Kidney capillary endothelial cell (primary cell): ENCODE measurements at places on chromosomes 2 and 18.

GRCh38 chr2:64979744-64980143 is 9.5 kb upstream of the SLC1A4 start:
- no peak for DNase-seq

DNA sequence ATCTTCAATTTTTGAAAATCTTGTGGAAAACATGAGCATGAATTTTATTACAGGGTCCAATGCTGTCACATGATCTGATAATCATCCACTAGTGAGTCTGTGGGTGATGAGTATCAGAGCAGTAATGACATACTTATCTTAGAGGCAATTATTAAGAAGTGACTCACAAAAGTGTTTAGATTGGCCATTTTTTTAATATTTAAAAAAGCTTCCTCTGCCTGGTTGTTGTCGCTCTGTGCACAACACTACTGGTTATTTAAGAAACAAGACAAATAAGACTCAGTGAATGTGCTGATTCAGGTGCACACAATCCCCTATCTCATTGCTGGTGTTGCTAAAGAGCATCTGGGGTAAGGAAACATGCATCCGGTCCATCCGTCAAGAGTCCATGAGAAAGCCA is 665.8 kb upstream of the ZEB2 start:
- no peak for DNase-seq

- no peak for DNase-seq
These were observed 5.7 kb upstream of the WDSUB1 start for GRCh38 chr2:159292157-159292556.

GRCh38 chr2:196217116-196217515 is 45.7 kb upstream of the STK17B start:
- no peak for DNase-seq

- DNase-seq: no peak
These were observed 51.4 kb downstream of the TTC32 start for GRCh38 chr2:19850056-19851050.

- DNase-seq: no peak
These were observed 306.7 kb upstream of the POU3F3 start for GRCh38 chr2:104547221-104547620.

GRCh38 chr2:27019931-27020855 is 12.6 kb upstream of the TMEM214 start:
- no peak for DNase-seq

DNA sequence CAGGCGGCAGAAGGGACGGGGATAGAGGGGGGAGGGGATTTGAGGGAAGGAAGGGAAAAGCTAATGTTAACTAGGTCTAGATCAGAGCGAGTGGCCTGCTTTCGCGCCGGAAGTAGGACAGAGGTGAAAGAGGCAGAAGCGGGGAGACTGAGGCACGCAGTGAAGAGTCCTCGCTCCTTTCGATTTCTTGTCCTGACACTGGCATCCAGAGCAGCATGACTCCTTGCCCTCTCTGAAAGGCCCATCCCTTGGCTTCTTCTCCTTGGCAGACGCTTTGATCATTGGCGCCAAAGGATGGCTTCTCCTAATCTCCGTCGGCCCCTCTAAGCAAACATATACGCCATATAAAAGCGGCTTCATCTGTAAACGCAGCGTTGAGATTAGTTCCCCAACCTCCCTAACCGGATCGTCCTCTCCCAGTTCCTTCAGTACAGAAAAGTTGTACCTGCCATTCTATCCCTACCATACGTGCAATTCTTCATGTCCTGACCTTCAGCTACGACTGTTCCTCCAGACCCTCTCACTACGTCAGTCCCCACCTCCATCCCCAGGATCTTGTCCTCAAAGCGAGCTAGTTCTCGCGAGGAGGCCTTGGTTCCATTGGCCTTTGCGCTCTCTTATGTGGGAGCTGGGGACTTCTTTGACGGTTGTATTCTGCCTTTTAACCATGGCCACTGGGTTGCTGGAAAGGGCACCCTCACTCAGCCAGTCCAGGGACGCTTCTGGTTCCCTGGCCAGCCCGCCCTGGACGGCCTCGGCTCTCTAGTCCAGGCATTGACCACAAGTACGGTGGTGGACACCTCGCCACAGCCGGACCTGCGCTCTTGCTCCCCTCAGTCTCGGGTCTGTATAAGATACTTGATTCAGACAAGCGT is 857 bp upstream of the NEUROD1 start:
- DNase-seq: no peak

- DNase-seq: no peak
These were observed 279.7 kb downstream of the MBD2 start for GRCh38 chr18:53944721-53945120.

DNA sequence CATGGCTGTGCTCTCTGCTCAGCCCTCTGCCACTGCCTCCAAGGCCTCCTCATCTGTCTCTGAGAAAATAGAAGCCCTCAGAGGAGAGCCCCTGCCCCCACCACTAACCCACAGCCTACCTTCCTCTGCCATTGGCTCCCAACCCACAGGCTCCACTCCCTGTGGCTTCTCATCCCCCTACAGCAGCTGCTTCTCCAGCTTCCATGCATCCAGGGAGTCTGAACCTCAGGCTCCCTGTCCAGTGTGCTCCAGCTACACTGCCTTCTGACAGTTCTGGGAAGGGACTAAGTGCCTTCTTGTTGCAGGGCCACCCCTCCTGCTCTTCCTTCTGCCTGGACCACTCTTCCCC is 29.3 kb downstream of the COL6A3 start:
- no peak for DNase-seq

DNA sequence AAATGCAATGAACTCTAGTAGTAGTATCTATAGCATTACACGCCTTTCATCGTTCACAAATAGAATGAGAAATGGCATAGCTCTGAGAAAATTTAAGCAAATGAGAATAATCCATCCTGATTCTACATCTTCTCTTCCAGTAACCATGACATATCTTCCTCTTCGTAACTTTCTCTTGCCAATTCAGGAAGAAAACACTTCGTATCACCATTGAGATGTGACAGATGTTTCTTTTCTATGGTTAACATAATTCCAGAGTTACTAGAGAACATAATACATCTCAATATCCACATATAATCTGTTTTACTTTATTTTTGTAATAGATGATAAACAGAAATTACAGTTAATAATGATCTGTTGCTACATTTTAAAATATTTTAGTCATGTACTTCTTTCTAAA is 1527.4 kb downstream of the LRP1B start:
- DNase-seq: no peak

GRCh38 chr2:226524381-226524843 is 275.2 kb downstream of the IRS1 start:
- DNase-seq: no peak

DNA sequence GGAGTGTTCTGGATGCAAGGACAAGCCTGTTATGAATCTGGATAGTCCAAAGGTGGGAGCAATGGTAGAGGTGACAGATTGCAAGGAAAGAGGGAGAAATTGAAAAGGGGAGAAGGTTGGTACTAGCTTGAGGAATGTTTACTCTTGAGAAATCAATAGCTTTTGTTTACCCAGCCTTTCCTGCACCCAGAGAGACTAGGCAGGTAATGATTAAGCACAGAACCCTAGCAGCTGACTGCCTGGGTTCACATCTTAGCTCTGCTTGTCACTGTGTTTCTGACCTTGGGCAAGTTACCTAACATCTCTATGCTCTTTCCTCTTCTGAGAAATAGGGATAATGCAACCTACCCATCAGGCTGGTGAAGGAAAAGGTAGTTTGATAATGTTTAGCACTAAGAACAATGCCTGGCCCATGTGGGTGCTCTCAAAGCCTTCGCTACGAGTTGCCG is 178.6 kb downstream of the MGAT5 start:
- no peak for DNase-seq

DNA sequence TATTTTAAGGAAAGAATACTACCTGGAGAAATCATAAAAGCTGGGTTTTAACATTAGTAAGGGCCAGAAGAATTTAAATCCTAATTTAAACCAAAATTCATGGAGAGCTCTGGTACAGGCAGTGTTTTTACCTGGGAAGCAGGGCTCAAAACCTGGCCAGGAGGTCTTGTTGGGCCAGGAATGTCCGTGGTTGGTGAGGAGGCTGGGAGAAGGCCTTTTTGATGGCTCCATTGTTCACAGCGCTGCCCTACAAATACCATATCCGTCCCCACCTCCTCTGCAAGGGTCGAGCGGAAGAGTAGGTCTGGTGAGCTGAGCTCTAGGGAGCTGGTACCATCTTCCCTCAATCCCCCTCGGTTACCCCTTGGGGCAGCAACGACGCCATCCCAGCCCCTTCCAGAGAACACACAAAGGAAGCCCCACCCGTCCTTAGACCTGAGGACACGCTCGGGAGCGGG is 10.9 kb upstream of the HOXD1 start:
- peak; percentile 48 for DNase-seq

- no peak for DNase-seq
These were observed 893.9 kb upstream of the ACVR2A start for GRCh38 chr2:146950911-146951310.

DNA sequence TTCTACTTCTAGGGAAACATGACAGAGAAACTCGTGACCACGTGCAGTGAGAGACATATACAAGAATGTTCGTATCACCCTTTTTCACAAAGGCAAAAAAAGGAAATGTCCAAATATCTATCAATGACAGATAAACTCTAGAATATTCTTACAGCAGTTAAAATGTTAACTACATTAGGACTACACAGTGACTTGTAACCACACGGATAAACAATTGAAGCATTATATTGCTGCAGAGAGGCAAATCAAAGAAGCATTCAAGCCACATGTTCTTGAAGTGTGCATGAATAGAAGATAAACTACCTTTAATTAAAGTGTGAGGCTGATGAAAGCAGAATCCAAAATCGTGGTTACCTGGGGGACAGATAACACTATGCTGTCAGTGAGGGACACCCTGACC is 935.3 kb upstream of the KLHL29 start:
- no peak for DNase-seq

- no peak for DNase-seq
These were observed 111.2 kb upstream of the CD226 start for GRCh38 chr18:70058916-70059315.

DNA sequence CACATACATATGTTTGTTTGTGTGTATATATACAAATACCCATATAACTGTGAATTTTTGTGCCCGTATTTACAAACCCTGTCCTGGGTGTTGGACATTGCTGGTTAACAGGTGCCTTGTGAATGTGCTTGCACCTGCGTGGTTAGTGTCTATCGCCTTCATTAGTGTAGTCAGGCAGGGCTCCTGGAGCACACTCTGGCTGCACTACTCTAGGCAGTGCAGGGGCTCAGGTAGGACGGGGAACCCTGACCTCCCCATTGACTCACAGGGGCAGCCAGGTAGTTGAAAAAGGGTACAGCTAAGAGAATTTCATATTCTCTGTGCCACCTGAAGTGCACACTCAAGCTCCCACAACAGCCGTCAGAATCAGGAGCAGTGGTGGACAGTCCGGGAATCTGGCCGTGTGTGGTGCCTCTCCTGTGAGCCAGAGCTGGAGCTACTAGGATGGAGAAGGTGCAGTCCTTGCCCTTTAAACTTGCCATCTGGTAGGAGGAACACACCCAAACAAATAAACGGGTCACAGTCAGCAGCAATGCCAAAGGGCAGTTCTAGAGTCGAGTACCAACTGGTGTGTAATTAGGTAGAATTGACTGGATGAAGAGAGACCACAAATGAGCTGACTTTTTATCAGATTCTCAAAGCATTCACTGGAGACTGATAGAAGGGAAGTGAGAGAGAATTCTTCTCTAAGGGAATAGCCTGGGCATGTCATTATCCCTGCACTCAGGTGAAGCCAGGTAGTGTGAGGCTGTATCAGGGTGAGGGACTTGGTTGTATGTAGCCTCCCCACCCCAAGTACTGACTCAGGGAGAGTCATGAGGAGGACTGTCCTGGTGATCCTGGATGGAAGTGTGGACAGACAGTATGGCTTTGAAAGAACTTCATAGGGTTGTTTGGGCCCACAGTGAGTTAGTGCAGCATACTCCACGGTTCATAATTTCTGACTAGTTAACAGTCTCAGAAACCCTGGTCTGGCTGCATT is 44.1 kb downstream of the FARP2 start:
- no peak for DNase-seq

- DNase-seq: no peak
These were observed 291.2 kb downstream of the MYT1L start for GRCh38 chr2:2039826-2040225.

GRCh38 chr2:101398116-101398821 is 11.0 kb upstream of the CREG2 start:
- no peak for DNase-seq

- no peak for DNase-seq
These were observed 11.4 kb downstream of the CRYGD start for GRCh38 chr2:208112969-208113368.

- DNase-seq: no peak
These were observed 947.5 kb downstream of the CPS1 start for GRCh38 chr2:211503856-211504255.

DNA sequence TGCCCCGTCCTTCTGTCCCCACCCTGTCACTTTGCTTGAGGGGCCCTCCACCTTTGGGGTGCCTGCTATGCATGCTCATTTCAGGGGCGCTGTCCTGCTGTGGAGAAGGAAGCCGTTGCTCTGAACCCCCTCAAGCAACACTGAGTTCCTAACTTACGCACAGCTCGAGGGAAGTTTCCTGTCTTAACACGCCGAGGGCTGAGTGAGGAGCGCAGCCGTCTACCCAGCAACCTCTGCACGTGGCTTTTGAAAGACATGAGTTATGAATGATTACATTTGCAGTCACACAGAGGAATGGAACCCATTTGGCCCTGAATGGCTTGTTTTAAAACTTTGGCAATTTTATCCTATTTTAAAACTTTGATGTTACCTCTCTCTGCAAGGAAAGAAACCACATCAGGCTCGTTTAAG is 14.0 kb downstream of the RAMP1 start:
- DNase-seq: no peak

DNA sequence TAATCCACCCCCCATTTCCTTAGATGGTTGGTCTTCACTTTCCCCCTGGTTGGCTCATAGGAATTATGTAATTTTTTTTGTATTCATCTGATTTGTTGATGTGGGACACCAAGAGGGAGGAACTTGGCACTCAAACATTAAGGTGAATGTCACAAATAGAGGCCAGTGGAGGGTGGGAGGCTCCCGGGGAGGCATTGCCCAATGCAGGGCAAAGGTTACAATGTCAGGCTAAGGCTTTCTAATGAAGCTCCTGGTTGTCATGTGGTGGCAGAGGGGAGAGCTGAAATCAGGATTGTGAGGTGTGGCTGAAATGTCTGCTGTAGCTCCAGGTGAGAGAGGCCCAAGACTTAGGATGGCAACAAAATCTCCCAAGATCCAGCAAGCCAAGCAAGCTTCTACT is 42.7 kb downstream of the MPHOSPH10 start:
- DNase-seq: no peak

DNA sequence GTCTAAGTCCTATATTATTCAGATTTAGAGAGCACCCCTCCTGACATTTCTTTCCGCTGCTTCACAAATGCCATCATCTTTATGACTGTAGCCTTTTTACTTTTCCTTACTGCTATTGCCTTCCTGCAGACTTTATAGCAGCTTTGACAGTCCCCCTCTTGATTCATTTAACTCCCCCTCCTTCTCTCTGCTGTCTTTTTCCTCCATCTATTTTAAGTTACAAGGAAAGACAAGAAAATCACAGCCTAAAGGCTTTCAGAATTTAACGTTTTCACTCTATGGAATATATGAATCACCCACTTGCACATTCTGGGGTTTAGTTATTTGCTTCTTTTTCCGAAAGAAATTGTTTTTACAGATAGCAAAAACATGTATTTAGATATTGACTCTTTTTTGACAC is 183.4 kb upstream of the SETBP1 start:
- no peak for DNase-seq

GRCh38 chr2:48566592-48567310 is 36.8 kb downstream of the STON1 start:
- no peak for DNase-seq
